ENCODE measurements at places on chromosomes 2 and 18. TPM values are rescaled to one million over a fixed set of nuclear protein-coding genes. Genes with fewer than 3 reads are reported as not detected.

- no peak for DNase-seq
Measured at GRCh38 chr2:100257939-100258338, 64.4 kb downstream of the LONRF2 start.

GRCh38 chr18:12543697-12544096 lies 114.2 kb downstream of the SPIRE1 start:
- no peak for DNase-seq

GRCh38 chr2:142495141-142495540 lies 364.3 kb upstream of the LRP1B start:
- no peak for DNase-seq

- no peak for DNase-seq
Measured at GRCh38 chr2:203500297-203500696, 34.8 kb downstream of the RAPH1 start.

DNA sequence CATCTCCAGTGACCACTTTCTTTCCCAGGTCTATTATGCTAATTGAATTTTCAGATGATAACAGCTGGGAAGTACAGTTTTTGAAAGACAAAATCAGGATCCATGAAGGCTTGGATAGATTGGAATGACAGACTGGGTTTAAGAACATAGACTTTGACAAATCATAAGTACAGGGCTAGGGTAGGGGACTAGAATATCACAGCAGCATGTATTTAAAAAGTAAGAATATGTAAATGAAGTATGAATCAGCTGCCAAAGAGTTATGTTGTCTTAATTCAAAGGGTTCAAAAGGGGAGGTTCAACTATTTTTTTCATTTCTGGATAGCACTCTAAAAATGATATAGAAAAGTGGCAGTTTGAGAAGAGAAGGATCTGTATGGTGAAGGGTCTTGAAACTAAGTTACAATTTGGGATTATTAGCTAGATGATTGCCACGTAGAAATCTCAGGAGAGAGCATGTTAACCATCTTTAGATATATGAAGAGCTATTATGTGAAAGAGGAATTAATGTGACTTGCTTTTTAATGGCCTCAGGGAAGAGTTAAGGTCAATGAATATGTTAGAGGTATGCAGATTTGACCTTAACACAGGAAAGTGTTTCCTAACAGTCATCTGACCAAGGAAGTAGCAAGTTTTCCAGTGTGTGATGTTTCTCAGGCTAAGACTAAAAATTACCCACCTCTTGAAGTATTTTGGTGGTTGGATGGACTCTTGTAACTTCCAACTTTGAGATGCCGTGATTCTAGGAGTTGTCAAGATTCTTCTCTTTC lies 81.7 kb downstream of the TMEM185B start:
- DNase-seq, result no peak

DNA sequence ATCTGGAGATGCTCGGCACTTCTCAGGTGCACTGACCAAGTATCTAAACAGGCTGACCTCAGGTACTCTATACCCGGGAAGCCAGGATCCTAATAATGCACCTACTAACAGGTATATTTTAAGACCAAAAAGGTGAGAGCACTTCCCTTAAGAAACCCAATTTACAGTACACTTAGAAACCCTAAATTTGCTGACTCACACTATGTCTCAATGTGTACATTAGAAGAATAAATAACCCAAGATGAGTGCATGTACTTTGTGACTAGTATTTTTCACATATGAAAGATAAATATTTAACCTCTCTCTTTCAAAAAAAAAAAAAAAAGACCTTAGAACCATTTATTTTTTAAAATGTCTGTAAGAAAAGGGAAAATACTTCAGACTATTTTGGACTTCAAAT lies 118.8 kb downstream of the ZNF516 start:
- no peak for DNase-seq

GRCh38 chr2:189177251-189177840 lies 2.2 kb downstream of the COL5A2 start:
- DNase-seq, result no peak

DNA sequence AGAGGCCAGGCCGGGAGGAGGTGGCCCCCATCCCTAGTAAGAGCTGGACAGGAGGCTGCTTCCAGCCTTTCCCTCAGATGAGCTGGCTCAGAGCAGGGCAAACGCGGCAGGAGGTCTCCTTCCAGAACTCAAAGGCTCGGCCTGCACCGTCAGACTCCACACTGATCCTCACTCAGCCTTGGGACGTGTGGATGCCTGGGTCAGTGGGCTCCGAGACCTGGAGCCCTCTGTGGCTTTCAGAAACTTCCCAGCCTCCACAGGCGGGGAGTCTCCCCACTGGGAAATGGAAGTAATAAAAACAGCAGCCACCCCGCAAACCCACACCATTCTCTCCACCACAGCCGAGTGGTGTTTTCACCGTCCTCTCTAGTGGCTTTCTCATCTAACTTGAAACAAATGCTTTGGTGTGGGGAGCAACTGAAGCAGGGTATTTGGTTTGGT lies 54.3 kb downstream of the INPP5D start:
- peak; percentile 13 for DNase-seq

The NPPC gene
- 1.2 TPM for total RNA-seq

GRCh38 chr2:177667626-177668025 lies 275.1 kb downstream of the AGPS start:
- DNase-seq, result no peak

GRCh38 chr2:68377137-68377780 lies 12.2 kb downstream of the PLEK start:
- DNase-seq, result no peak

DNA sequence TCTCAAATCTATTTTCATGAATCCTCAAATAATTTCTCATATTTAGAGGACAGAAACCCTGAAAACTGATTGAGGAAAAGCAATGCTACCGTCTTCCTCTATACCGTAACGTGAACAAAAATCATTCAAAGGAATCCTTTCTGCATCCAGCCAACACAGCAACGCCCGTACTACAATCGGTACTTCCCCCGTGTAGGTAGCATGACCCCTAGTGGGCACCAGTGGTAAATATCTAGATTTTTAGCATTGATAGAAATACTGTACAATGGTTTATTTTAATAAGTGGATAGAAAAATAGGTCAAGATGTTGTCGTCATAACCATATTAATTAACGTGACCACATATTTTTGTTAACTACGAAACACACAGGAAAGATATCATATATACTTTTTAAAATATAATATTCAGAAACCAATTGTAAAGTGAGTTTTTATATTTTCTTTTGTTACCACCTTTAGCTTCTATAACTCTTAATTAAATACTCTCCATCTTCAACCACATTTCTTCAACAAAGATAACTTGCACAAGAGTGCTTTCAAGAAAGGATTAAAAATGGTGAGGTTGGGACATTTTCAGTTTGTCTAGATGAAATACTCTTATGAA lies 194.1 kb downstream of the SS18 start:
- DNase-seq, result peak; percentile 49

- no peak for DNase-seq
Measured at GRCh38 chr2:179272406-179273192, 8.0 kb upstream of the SESTD1 start.

DNA sequence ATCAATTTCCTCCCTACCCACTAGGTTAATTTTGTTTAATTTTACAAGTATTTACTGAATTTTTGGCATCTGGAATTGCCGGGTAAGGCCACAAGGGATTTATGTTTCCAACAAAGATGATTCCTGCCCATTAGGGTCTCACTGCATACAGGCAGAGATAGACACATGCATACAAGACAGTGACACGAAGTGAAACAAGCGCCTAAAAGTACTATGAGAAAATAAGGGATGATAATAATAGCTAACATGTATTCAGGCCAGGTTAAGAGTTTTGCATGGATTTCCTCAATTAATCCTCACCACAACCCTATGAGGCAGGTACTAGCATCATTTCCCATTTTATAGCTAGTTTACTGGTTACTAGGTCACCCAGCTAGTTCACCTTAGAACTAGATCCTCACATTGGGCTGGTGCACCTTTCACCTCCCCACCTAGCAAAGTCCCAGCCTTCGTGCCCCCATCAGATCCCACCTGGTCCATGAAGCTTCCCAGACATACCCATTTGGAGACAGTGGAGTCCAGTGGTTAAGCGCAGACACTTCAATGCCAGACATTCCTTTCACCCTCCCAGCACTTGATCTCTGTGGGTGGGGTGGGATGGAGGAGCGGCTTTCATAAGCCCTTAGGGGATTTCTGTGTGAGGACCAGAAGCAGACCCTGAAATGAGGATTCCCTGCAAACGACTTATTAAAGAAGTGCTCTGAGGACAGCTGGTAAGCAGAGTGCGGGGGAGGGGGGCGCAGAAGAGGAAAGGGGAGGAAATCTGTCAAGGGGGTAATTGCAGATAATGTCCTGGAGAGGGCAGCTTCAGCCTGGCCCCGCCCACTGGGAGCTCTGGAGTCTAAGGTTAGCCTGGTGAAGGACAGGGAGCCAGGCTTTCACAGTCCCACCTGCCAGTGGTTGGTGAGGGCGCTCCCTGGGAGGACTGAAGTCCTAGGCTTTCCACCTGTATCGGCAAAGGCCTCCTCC lies 5.8 kb upstream of the DGUOK start:
- DNase-seq, result peak; percentile 71

- DNase-seq, result no peak
Measured at GRCh38 chr2:241542278-241542605, 16.3 kb upstream of the BOK start.

GRCh38 chr2:10536569-10537133 lies 88.5 kb upstream of the ODC1 start:
- DNase-seq, result no peak

- no peak for DNase-seq
Measured at GRCh38 chr2:64474121-64474571, 20.2 kb downstream of the LGALSL start.

- peak; percentile 82 for DNase-seq
Measured at GRCh38 chr2:7567646-7568045, 650.4 kb downstream of the RNF144A start.

GRCh38 chr18:58052960-58053359 lies 8.9 kb downstream of the NEDD4L start:
- no peak for DNase-seq

- no peak for DNase-seq
Measured at GRCh38 chr2:55114082-55114481, 63.8 kb upstream of the RTN4 start.

The TMEM247 gene
- not detected for total RNA-seq

- no peak for DNase-seq
Measured at GRCh38 chr2:27241761-27242613, 20.9 kb downstream of the SLC30A3 start.

The DSG2 gene
- 0.45 TPM for total RNA-seq

- DNase-seq, result peak; percentile 27
Measured at GRCh38 chr2:3575534-3576262, 638 bp downstream of the RPS7 start.

The MC4R gene
- not detected for total RNA-seq

DNA sequence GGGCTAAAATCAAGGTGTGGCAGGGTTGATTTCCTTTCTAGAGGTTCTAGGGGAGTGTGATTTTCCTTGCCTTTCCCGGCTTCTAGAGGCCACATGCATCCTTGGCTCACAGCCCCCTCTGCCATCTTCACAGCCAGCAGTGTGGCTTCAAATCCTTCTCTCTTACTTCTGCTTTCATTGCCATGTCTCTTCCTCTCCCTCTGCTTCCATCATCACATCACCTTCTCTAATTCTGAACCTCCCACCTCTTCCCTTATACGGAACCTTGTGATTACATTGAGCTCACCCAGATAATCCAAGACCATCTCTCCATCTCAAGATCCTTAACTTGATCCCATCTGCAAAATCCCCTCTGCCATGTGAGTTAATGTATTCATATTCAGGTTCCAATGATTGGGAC lies 56.2 kb upstream of the RMDN2 start:
- DNase-seq, result no peak

GRCh38 chr2:190181123-190181669 lies 118.7 kb upstream of the MSTN start:
- DNase-seq, result no peak

DNA sequence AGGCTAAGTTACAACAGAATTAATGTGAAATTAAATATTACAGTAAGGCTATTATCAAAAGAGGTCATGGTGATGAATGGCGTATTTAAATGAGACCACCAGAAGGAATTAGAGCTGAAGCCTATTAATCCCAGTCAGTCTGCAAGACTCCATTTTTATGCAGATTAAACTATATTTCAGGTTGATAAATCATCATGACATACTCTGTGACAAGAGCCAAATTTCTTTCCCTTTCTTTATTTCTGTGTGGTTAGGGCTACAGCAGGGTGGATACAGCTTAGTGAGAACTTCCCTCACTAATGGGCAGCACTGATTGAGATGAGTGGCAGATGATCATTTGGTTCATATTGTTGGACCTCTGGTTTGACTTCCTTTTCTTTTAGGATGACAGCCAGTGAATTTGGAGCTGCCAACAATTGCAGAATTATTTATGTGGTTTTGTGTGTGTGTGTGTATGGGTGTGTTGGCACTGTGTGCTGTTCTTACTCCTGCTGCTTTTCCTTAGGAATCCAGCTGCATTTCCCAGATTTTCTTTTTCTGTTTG lies 481.3 kb downstream of the PIK3C3 start:
- DNase-seq, result no peak

DNA sequence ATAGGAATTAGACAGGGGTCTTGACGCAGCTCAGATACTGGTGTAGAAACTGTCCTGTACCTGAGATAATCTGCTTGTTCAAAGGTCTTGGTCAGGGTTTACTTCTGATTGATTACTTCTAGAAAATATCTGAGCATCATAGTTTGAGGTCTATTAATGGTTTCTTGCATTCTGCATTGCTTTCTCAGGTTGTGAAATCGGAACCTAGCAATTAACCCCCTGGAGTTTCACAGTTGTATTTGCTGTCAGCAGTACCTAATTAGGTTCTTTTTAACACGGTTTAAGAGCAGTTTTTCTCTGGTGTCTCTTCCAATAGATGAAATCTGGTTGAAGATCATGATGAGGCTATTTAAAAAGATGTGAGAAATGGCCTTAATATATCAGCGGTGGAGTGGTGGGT lies 428.6 kb upstream of the SYT4 start:
- DNase-seq, result no peak

DNA sequence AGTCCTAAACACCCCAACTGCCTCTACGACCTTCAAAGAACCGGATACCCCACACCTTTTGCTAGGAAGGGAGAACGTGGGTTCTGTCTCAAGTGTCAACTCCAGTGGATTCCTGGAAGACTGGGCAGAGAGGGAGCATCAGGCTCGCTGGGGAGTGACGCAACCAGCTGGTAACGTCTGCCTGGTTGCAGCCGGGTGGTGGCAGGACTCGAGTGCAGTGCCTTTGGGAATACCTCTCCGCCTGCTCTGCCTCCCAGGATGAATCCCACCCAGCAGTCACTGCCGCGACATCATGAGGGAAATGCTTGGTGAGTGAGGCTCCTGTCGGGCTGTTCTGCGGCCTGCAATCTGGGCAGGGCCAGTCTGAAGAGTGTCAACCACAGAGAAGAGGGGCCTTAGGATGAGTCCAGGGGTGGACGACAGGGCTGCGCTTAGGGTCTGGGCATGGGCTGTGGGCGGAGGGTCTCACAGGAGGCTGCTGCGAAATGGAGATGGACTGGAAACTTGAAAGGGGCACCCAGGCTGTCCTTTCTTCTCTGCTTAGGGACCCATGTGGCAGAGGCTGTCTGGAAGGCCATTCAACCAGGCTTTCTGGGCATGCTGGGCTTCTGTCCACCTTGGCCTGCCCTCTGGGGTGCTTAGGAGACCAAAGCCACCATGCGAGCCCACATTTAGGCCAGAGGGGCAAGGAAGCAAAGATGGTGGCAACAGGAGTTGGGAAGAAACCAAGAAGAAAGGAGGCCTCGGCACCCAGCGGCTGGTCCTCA lies 12.9 kb downstream of the GPR17 start:
- no peak for DNase-seq
